ENCODE measurements at places on chromosomes 2 and 18.

DNA sequence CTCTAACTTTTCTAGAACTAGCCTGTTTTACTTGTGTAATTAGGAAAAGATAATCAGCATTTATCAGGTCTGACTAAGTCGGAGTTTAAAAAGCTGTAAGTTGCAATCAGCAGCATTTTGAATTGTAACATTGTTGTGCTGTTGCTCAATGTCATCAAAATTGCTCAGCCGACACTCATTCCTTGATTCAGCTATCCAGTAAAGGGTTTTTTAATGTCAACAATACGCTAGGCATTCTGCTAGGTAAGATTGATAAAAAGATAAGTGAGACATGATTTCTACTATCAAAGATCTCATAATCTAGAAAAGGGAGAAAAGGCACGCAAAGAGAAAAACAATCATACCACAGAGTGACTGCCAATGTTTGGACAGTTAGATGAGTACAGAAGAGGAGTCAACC, 327.1 kb upstream of the CDH2 start:
- DNase-seq = no peak

DNA sequence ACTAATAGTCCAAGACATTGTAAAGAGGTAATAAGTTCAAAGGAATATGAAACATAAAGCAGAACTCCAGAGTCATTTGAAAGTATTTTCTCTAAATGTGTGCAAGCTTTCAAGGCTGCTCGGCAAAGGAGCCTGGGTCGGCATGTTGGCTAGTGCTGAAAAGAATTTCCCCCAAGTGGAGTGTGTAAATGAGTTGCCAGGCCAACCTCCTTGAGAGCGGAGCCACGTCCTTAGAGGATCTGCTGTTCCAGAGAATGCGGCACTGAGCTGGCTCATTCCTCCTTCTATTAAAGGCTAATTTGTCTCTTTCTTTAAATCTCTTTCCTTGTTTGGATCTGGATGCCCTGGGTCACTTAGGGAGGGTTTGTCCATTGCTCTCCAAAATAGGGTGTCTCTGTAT, 127.5 kb downstream of the RDH14 start:
- no peak for DNase-seq

- no peak for DNase-seq
These were observed 418.8 kb downstream of the ARHGAP15 start for GRCh38 chr2:143548032-143548431.

GRCh38 chr2:200425026-200425821, 84.6 kb downstream of the KCTD18 start:
- DNase-seq = no peak

DNA sequence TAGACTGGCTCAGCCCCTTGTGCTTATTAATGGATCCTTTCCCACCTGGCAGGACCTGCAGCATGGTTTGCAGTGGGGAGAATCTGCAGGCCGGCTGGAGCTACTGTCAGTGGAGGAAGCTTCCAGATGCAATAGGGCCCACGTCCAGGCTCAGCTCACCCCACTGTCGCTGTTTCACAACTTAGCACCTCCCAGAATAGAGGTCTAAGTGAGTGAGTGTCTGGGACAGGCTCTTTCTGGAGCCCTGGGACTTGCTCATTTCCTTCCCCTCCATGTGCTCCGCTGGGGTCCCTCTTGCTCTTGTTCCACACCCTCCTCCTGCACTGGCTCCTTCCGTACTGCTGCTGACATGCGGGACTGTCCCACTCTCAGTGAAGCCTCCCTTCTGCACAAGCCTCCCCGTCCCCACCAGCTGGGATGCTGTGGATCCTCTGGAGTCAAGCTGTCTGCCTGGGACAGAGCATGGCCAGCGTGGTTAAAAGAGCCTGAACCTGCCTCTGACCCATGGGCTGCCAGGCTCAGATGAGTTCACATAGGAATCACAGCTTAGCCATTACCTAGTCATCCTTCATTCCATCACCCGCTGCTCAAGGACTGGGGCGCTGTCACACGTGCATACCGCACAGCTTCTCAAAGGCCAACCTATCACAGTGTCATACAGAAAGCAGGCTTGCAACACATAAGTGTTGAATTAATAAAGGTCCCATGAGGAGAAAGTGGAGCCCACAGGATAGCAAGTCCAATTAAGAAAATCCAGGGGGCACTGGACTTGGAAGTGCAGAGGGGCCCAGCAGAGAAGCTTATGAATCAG, 135.9 kb downstream of the ACKR3 start:
- no peak for DNase-seq

GRCh38 chr2:63992061-63992685, 27.1 kb downstream of the VPS54 start:
- no peak for DNase-seq

DNA sequence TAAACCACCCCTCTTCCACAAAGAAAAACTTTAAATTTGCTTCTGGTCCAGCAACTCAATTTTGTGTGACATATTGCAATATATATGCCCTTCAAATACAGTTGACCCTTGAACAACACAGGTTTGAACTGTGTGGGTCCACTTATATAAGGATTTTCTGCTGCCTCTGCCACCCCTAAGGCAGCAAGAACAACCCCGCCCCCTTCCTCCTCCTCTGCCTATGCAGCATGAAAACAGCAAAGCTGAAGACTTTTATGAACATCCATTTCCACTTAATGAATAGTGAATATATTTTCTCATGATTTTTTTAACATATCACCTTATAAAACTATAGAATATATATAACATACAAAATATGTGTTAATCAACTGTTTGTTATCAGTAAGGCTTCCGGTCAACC, 58.3 kb downstream of the EML4 start:
- DNase-seq = no peak

GRCh38 chr2:163729636-163730273, 6.1 kb downstream of the FIGN start:
- DNase-seq = no peak

DNA sequence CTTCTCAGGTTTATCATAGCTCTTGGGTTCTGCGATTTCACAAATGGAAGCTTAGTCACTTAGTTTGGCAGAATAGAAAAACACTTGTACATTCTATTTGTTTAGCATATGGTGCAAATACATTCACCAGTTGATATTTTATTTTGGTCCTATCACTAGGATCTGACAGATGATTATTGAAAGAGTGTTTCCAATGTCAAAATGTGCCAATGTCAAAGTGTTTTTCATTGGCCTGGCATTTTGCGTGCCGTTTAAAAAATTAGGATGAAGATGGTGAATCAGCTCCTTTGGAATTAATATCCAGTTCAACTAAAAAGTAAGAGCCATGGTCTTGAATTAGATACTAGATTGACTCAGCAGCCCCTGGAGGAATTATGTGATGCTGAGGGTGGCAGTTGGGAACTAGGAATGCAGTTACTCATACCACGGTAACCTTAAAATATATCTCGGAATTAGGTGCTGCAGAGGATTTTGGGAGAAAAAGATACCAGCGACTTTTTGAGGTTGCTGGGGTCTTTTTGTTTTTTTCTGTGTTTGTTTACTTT, 87.0 kb downstream of the SPHKAP start:
- DNase-seq = no peak

DNA sequence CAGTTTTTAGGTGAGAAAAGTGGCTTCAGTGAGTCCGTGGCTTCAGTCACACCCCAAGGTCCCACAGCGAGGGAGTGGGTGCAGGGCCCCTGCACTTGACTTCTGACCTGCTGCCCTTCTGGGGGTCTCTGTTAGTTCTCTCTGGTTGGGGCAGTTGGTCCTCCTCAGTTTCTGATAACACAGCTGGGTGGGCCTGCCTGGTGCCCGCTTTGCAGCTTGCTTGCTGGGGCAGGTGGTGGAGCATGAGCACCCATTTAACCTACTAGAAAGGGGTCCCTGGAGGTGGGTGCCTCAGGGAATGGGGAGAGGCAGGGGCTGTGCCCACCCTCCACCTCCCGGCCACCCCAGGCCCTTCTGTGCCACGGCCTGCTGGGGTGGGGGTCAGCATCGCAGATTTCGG, 83.2 kb downstream of the ASB1 start:
- DNase-seq = no peak

DNA sequence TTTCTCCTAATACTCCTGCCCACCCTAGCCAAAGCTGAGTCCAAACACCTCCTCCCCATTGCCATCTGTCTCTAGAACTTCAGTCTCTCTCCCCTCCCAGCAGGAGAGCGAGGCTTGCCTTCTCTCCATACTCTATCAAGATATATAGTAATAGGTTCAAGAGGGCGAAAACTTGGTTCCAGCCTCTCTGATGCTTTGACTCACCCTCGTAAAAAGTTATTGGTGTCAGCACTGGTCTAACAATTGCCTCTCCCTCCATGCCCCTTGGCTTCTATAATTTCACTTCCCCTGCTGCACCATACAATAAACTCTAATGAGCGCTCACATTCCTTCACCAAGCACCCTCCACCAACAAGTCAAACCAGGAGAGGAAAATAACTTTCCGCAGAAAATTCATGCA, 797.3 kb downstream of the BCL11A start:
- DNase-seq = no peak

GRCh38 chr2:69087211-69087911, 74.4 kb downstream of the ANTXR1 start:
- DNase-seq = no peak

- DNase-seq = no peak
These were observed 26.4 kb upstream of the FZD7 start for GRCh38 chr2:202007015-202007982.

- no peak for DNase-seq
These were observed 210.6 kb downstream of the CAMKMT start for GRCh38 chr2:44572196-44572900.

GRCh38 chr2:174682007-174682577, 82.2 kb downstream of the CHRNA1 start:
- peak; percentile 17 for DNase-seq

GRCh38 chr2:195343942-195344530, 313.0 kb upstream of the SLC39A10 start:
- no peak for DNase-seq

- DNase-seq = no peak
These were observed 48.1 kb upstream of the ARHGAP28 start for GRCh38 chr18:6681331-6681875.

GRCh38 chr18:5951515-5952091, 56.3 kb upstream of the TMEM200C start:
- DNase-seq = no peak

DNA sequence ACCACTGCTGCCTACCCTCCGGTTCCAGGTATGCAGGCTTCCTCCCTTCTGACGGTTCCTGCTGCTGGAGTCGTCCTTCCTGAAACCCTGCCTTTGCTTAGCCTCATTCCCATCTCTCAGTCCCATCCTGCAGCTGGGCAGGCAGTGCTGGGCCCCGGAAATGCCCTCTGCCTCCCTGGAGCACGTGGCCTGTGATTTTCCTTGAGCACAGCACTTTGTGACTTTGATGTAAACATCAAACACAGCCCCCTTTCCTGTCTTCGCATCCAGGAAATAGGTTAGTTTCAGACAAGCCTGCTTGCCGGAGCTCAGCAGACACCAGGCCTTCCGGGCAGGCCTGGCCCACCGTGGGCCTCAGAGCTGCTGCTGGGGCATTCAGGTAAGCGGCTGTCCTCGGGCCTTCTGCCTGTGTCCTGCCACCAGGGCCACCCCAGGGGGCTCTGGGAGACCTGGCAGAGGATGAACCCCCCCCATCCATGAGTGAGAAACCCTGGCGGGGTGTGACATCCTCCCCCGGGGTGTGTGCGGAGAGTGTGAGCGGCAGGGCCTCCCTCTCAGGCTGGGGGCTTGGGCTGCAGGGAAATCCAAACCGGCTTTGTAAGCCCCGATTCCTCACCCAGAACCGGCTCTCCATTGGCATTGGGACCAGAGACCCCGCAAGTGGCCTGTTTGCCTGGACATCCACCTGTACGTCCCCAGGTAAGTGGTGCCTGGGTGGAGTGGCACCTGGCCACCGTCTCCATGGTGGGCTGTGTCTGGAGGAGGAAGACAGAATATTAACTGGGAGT, at the start of gene ZAP70:
ZAP70 (plus strand) TSS at position 281 of the 788 bp plus-strand sequence. CDS start 10,461 bp downstream, outside the sequence.
- peak; percentile 35 for DNase-seq

- no peak for DNase-seq
These were observed 261.3 kb upstream of the CCDC68 start for GRCh38 chr18:55220523-55220922.

DNA sequence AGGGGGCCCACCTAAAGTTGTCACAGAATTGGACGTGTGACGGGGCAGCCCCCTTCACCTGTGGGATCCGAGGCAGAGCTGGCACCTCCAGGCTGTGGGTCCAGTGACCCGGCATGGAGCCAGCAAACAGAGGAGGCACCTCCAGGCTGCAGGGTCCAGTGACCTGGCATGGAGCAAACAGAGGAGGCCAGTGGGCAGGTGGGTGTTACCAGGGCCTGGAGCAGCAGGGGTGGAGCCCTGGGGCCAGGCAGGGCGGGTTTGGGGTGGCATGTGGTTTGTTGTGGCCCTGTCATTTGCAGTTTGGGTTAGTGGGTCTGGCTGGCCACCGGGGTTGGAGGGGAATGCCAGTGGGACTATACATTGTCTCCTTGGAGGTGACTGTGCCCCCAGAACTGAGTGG, 68.2 kb downstream of the HPCAL1 start:
- DNase-seq = no peak

DNA sequence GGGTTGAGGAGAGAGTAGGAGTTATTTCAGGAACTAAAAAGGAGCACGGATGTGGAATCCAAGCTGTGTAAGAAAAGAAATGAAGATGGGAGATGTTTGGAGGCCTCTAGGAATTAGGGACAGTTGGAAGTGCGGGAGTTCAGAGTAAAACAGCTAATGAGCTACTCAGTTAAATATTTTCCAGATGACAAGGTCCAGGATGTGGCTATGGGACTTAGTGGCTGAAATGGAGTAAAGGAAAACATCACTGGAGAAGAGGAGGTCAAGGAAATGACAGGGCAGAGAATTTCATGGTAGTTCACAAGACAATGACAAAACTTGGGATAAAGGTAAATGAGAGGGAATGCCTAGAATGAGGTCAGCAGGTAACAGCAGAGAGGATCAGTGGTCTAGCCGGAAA, 13.0 kb downstream of the GPR155 start:
- DNase-seq = no peak

DNA sequence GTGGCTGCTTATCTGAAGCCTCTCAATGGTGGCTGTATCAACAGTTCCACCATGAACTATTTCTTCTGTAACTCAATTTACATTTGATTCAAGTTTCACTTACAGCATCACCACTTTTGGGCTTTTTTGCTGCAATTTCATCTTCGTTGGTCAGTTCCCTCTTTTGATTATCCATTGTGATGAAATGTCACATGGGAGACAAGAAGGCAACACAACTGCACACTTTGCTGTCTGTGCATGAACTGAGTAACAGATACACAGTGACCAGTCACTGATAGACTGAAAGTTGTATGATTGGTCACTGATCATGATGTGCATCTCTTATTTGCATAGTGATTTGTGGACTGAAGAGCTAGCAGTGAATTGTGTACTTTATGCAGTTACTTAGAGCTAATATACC, 130.7 kb upstream of the RNF152 start:
- DNase-seq = no peak

GRCh38 chr2:10891390-10891789, 20.3 kb upstream of the KCNF1 start:
- no peak for DNase-seq

GRCh38 chr18:77131652-77132368, 773 bp downstream of the MBP start:
- no peak for DNase-seq
